Ovary (tissue), 10 donors: ENCODE measurements at places on chromosomes 5 and 9. TPM values are rescaled to one million over a fixed set of nuclear protein-coding genes. Genes with fewer than 3 reads are reported as not detected.

Gene SLC4A9
- not detected for total RNA-seq

DNA sequence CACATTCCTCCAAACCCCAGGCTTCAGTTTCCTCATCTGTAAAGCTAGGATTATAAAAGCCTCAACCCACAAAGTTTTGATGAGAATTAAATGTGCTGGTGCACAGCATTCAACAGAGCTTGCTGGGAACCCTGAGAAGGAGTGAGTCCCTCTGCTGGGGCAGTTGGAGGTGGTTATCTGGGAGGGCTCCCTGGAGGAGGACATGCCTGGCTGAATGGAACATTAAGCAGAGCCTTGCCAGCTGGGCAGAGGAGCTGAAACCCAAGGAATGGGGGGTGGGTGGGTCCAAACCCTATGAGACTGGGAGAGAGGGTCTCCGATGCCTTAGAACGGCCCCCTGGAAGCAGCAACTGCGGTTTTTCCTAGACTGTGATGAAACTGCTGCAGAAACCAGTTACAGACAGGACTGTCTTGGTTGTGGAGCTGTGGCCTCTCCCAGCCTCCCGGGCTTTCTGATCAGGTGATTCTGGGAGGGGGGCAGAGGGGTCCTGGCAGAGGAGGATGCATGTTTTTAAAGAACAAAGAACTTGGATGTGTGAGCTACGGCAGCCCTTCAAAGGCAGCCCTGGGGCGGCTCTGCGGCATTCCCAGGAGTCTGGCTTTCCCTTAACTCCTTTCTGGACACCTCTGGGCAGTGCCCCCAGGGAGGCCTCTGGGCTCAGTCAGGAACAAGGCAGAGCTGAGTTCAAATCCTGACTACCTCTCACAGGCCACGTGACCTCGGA, 20.8 kb downstream of the FIBCD1 start:
- peaks cover 8% of the 10 kb centered on the region for H3K4me1 ChIP-seq
- no peak overlapping the region for H3K27ac ChIP-seq
- no peaks in the 10 kb centered on the region for H3K36me3 ChIP-seq
- no peak for DNase-seq
- H3K4me3 ChIP-seq = no peak overlapping the region

Gene VCAN
- total RNA-seq = 7.3 TPM

Gene PTPN3
- 1.6 TPM for total RNA-seq

- no peak overlapping the region for H3K4me3 ChIP-seq
- H3K27me3 ChIP-seq = no peaks in the 10 kb centered on the region
- DNase-seq = no peak
- H3K4me1 ChIP-seq = no peaks in the 10 kb centered on the region
- no peak overlapping the region for H3K27ac ChIP-seq
Observed at GRCh38 chr9:15936306-15936921, 383.6 kb downstream of the CCDC171 start.

GRCh38 chr5:56640763-56641406, 174.5 kb upstream of the MAP3K1 start:
- no peaks in the 10 kb centered on the region for H3K4me1 ChIP-seq
- DNase-seq = no peak
- no peaks in the 10 kb centered on the region for H3K27me3 ChIP-seq
- no peak overlapping the region for H3K4me3 ChIP-seq
- no peak overlapping the region for H3K27ac ChIP-seq

- H3K27ac ChIP-seq = no peak overlapping the region
- no peak overlapping the region for H3K4me3 ChIP-seq
- no peaks in the 10 kb centered on the region for H3K36me3 ChIP-seq
- no peak for DNase-seq
- peaks cover 2% of the 10 kb centered on the region for H3K4me1 ChIP-seq
- no peaks in the 10 kb centered on the region for H3K27me3 ChIP-seq
Observed at GRCh38 chr9:80791836-80792235, 897.5 kb downstream of the TLE1 start.

DNA sequence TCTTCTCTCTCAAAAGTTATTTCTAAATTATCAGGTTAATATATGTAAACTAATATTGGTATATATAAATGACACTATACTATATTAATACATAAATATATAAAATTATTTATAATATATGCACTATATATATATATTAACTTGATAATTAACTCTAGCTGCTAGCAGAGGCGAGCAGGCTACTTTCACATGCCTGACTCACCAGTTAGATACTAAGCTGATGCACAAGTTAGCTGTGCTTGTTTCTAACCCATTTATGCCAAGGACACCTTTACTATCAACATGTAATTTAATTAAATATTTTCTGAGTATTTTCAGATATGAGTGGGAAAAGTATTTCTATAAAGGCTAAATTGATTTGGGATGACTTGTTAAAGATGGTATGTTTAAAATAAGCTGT, 70.1 kb downstream of the TRIO start:
- no peaks in the 10 kb centered on the region for H3K27me3 ChIP-seq
- peaks cover 21% of the 10 kb centered on the region for H3K4me1 ChIP-seq
- no peak overlapping the region for H3K27ac ChIP-seq
- no peak for DNase-seq
- no peaks in the 10 kb centered on the region for H3K36me3 ChIP-seq
